ENCODE measurements at places on chromosomes 7 and 10. TPM values are rescaled to one million over a fixed set of nuclear protein-coding genes. Genes with fewer than 3 reads are reported as not detected.

Gene AGBL3
- 2.6 TPM for total RNA-seq

Gene SLC18A3
- total RNA-seq = not detected

- no peak for DNase-seq
Observed at GRCh38 chr7:93883078-93883916, 7.3 kb downstream of the TFPI2 start.

Gene CALHM1
- total RNA-seq = not detected
